Smooth muscle cell of the pulmonary artery (primary cell): ENCODE measurements at places on chromosomes 16 and 17. TPM values are rescaled to one million over a fixed set of nuclear protein-coding genes. Genes with fewer than 3 reads are reported as not detected.

The TP53TG3C gene
- not detected in 2 replicates for total RNA-seq

The TEKT1 gene
- not detected in 2 replicates for total RNA-seq

The FOXL1 gene
- total RNA-seq, result 16.4 and 17.4 TPM in 2 replicates

The ALDH3A1 gene
- total RNA-seq, result 1.8 and 11.5 TPM in 2 replicates

The CCL14 gene
- total RNA-seq, result not detected in 2 replicates

The CHRNE gene
- 0.33 and 2.8 TPM in 2 replicates for total RNA-seq

The OGFOD3 gene
- total RNA-seq, result 39.6 and 47.4 TPM in 2 replicates

The MMP28 gene
- total RNA-seq, result 0.65 and 1.8 TPM in 2 replicates

The FOXN1 gene
- total RNA-seq, result not detected in 2 replicates

The FDXR gene
- total RNA-seq, result 25.0 and 43.9 TPM in 2 replicates

The CCL18 gene
- total RNA-seq, result not detected in 2 replicates

The NLRP1 gene
- 39.4 and 48.0 TPM in 2 replicates for total RNA-seq

The KCNJ16 gene
- not detected in 2 replicates for total RNA-seq

The DCTN5 gene
- 52.8 and 54.6 TPM in 2 replicates for total RNA-seq

The SPATA22 gene
- total RNA-seq, result 0.13 and 0.26 TPM in 2 replicates

The RAB26 gene
- 1.2 and 3.1 TPM in 2 replicates for total RNA-seq

The PRR11 gene
- total RNA-seq, result 4.5 and 9.6 TPM in 2 replicates

The FN3K gene
- 7.6 and 14.3 TPM in 2 replicates for total RNA-seq

The PRMT7 gene
- 37.2 and 47.4 TPM in 2 replicates for total RNA-seq

The KRTAP17-1 gene
- not detected in 2 replicates for total RNA-seq

The CASKIN1 gene
- total RNA-seq, result 0.20 and 1.7 TPM in 2 replicates

The TRPV3 gene
- 1.4 and 2.3 TPM in 2 replicates for total RNA-seq

The MYH13 gene
- total RNA-seq, result not detected in 2 replicates

The CRAMP1 gene
- total RNA-seq, result 8.7 and 10.2 TPM in 2 replicates

The KRTAP4-2 gene
- not detected in 2 replicates for total RNA-seq

The COL1A1 gene
- 2,981 and 4,827 TPM in 2 replicates for total RNA-seq

The TSPOAP1 gene
- total RNA-seq, result 0.13 and 0.20 TPM in 2 replicates

The G6PC1 gene
- not detected in 2 replicates for total RNA-seq

The PRDM7 gene
- not detected in 2 replicates for total RNA-seq

The HEATR9 gene
- total RNA-seq, result not detected in 2 replicates

The OR4D1 gene
- not detected in 2 replicates for total RNA-seq

The SLC16A13 gene
- 0.85 and 1.1 TPM in 2 replicates for total RNA-seq

The SLC13A5 gene
- total RNA-seq, result not detected in 2 replicates

The SLC6A2 gene
- not detected in 2 replicates for total RNA-seq

The KRTAP3-1 gene
- total RNA-seq, result not detected in 2 replicates

The GPR142 gene
- 0.26 TPM in 1 of 2 replicates, not detected in the other for total RNA-seq

The CFAP97D1 gene
- total RNA-seq, result under 0.01 TPM in 1 of 2 replicates, not detected in the other

The KRT32 gene
- total RNA-seq, result 0.30 TPM in 1 of 2 replicates, not detected in the other

The CIBAR2 gene
- total RNA-seq, result not detected in 2 replicates

The TIMP2 gene
- 212 and 283 TPM in 2 replicates for total RNA-seq

The EME1 gene
- total RNA-seq, result 2.0 and 4.0 TPM in 2 replicates

The HOXB2 gene
- 7.5 and 12.0 TPM in 2 replicates for total RNA-seq

The NPW gene
- total RNA-seq, result 0.85 and 1.0 TPM in 2 replicates

The CSH2 gene
- total RNA-seq, result not detected in 2 replicates
